IMR-90 (cell line): ENCODE measurements at places on chromosomes 16 and 17. TPM values are rescaled to one million over a fixed set of nuclear protein-coding genes. Genes with fewer than 3 reads are reported as not detected.

DNA sequence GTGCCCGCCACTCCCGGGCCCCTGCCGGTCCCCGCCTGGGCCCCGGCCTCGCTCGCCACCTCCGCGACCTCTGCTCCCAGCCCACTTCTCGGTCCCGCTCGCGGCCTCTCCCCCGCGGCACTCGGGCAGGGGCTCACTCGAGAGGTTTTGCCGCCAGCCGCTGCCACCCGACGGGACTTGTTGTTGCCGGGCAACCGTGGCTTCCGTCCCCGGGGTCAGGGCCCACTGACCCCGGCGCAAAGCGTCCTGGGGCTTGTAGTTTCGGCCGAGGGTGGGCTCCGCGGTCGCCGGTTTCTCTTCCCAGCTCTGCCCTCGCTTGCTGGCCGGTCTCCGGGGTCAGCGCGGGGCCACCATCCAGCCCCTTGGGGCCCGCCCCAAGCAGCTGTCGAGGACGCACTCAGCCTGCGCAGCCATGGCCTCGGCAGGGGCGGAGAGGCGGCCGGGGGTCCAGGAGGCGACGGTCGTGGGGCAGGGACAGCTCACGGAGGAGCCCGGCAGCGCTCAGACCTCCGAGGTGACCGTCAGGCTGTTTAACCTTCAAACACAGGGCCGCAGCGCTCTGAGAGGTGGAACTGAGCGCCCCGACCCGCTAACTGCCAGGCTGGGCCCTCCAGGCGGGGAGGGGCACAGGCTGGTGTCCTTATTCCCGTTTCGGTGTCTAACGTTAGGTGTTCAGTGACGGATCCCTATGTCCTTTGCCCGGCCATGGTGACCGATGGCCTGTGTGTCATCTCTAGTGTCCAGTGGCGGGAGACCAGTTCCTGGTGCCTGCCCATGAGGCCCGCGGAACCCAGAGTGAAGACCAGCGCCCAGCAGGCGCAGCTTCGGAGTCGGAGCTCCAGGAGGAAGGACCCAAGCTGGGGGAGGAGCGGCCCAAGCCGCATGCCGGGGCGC lies at the start of the genes C16orf86 and ENKD1:
Gene C16orf86 (plus strand): TSS at position 256 of the 894 bp plus-strand sequence. CDS start 157 bp downstream, at position 413.
Gene ENKD1 (minus strand): TSS at position 192 of the 894 bp plus-strand sequence. CDS start 308 bp downstream, outside the sequence.
- DNase-seq: peak; percentile 41

RPL27 gene
- total RNA-seq: 1,595 and 1,663 TPM in 2 replicates

TBC1D3G gene
- total RNA-seq: not detected in 2 replicates

DNA sequence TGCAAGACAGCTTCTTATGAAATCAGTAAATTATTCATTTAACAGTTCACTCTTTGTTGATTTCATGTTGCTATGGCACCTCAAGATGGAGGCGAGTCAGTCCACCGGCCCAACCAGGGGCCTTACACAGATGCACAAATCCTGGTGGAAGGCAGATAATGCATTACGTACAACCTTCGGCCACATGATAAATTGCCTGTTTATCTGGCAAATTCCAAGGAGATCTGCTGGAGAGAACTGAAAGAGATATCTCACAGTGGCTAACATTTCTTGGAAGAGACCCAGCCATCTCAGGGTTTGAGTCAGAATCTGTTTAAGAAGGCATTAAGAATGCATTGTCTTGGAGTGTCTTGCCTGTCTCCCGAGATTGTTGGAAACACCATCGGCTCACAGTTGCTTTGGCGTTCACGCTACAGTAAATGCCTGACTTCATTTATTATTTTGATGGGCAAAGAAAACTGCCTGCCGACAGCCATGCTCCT lies 225.6 kb downstream of the MSI2 start:
- DNase-seq: peak; percentile 100

- DNase-seq: no peak
Observed at GRCh38 chr17:79742951-79743476, 12.3 kb downstream of the ENPP7 start.

KRT36 gene
- not detected in 2 replicates for total RNA-seq

GRCh38 chr16:7382521-7382920 lies 49.9 kb downstream of the RBFOX1 start:
- DNase-seq: no peak

DNA sequence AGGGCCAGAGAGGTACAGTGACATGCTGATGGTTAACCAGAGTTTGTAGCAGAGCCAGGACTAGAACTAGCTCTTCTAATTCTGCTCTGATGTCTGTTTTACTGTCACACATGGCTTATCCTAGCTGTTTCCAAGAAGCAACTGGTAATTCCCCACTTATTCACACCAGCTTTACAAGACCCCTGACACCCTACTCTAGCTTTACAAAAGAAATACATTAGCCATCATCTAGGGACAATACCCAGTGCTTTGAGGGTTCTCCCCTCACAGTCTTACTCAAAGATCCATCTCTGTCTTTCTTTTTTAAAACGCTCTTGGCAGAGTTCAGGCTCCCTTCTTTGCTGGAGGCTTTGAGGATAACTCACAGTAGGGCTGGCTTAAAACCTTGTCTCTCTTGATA lies 197.3 kb upstream of the PMFBP1 start:
- DNase-seq: no peak

GRCh38 chr16:88435437-88436355 lies 17.4 kb upstream of the ZFPM1 start:
- no peak for DNase-seq

GRCh38 chr17:41868568-41868967 lies 3.3 kb upstream of the KLHL11 start:
- no peak for DNase-seq

- peak; percentile 54 for DNase-seq
Observed at GRCh38 chr17:75270966-75271232, at the start of gene MIF4GD. Gene MIF4GD (minus strand): TSS chr17:75271231. CDS start chr17:75270195, 1,036 bp downstream.

GRCh38 chr16:10181196-10182162 lies 749 bp downstream of the GRIN2A start:
- peak; percentile 11 for DNase-seq

GRCh38 chr17:65514541-65514940 lies 46.9 kb downstream of the AXIN2 start:
- DNase-seq: peak; percentile 14

DNA sequence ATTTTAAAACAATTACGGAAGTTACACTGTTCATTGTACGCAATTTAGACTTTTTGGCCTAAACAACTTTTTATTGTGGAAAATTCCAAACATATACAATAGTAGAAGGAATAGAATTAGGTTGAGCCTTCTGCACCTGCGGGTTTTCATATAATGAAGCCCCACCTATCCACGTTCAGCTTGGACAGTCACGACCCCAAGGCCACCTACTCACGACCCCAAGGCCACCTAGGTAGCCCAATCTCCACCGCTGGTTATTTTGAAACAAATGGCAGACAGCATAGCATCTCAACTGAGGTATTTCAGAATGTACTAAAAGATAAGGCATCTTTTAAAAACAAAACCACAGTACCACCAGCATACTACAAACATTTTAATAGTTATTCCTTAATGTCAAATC lies 631 bp downstream of the NLRC5 start:
- DNase-seq: no peak

- no peak for DNase-seq
Observed at GRCh38 chr17:36665417-36665816, 64.0 kb downstream of the MRM1 start.

GRCh38 chr16:9102379-9102778 lies 10.9 kb downstream of the HAPSTR1 start:
- peak; percentile 97 for DNase-seq

- DNase-seq: no peak
Observed at GRCh38 chr16:89437991-89438390, 52.4 kb downstream of the ANKRD11 start.

DNA sequence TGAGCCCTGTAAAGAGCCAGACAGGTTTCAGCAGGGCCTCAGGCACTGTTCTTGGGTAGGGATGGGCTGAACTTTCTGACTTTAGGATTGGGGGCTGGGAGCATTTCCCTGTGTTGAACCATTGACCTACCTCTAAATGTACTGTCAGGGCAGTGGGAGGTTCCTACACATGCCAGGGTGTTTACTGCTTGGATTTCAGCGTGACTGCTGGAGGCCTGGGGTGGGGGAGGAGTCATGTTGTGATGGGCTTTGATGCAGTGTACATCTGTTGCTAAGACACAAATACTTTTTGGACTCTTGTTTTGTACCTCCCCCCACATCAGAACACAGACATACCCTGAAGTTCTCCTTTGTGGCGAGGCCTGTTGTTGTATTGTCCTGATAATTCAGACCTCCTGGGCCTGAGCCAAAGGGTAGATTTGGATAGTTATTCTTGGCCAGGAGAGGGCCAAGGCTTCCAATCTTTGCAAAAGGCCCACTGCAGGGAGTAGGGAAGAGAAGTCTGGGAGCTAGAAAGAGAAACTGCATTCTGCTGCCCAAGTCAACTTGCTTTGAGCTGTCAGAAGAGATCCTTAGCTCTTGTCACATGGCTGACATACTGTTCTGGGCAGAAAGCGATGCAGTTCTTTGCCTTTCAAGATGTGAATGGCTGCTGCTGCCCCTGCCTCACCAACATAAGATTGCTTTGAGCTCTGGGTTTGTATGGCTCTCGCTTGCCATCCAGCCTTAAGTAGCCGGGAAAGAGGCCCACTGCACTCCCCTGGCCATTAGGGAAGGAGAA lies 3.7 kb downstream of the NFE2L1 start:
- DNase-seq: peak; percentile 68

WFIKKN1 gene
- total RNA-seq: not detected in 2 replicates

DNA sequence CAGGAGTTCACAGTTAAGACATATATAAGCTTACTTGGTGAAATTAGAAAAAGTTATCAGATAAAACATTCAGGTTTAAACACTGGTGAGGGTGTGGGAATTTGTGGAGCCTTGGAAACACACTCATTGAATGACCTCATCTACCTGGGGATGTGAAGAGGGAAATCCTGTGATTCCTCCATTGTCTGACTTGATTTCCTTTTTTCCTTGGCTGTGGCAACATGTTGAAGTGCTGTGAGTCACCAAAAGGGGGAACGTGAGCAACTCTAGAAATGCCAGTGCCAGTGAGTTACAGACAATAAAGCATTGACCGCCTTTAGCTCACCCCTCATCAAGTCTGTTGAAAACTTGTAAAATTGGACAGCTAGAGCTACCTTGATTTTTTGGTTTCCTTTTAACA lies 1.8 kb downstream of the HMOX2 start:
- DNase-seq: peak; percentile 61

DNA sequence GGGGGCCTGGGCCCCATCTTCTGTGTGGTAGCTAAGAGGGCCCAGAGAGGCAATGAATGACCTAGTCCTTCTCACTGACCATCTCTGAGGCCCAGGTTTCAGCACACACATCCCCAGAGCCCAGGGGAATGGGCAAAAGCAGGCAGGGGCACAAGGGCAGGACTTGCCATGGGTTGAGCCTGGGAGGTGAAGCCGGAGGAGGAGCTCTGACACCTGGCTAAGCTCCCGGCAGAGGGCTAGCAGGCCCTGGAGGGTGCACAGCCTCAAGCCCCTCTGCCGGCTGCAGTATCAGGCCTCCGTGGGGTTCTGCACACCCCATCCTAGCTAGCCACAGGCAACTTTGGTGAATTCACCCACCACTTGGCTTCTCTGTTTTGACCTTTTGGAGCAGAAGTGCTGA lies 5.3 kb downstream of the SRCIN1 start:
- no peak for DNase-seq

CTRB1 gene
- not detected in 2 replicates for total RNA-seq

DNA sequence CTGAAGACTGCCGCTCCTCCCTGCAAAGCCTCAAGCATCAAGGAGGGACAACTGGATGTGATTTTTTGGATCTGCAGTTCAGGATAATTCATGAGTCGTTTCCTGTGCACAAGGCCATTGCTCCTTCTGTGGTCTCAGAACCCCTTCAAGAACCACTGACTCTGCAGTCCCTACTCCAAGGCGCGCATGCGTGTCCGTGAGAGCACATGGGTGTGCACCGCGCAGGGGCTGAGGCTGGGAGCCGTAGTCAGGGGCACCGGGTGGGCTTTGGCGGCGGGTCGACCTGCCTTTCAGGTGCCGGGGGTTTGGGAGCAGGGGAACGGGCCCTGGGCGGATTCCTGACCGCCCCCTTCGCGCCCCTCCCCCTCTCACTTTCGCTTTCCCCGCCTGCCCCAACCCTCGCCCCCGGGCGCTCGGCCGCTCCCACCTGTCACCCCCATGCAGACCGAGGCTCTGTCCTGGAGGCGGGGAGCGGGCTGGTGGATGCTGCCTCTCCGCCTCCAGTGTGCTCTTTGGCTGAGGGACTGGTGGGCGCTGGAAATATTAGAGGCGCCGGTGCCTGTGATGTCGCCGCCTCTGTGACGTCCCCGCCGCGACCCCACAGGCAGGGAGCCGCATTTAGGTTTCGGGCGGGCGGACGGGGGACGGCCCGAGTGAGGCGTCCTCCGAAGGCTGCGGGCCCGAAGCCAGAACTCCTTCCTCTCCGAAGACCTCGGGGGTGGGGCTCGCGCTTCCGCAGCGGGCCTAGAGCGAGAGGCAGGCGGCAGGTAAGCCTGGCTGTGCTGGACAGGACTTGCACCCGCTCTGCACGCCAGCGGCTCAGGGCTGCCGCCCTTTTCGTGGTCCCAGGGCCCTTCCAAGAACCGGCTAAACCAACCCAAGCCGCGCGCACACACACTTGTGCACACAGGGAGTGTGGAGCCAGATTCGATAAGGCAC lies at the start of gene SPATA32:
Gene SPATA32 (minus strand): TSS at position 518 of the 939 bp plus-strand sequence. CDS start 78 bp downstream, at position 440.
- DNase-seq: peak; percentile 29

DNA sequence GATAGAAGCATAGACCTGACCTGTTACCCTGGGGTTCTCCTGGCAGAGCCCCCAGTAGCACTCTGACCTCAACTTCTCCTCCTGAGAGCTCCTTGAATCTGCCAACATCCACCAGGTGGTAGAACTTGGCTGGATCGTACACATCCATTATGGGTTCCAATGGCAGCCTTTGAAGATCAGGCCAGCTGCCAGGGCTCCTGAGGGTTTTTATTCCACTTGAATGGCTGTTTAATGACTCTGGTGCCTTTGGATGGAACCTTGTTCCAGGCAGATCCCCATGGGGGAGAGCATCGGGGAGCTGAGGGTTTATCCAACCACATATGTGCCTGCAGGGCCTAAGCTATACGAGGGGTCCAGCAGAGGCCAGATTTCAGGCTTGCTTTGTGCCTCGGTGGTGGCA lies 47.1 kb upstream of the CLEC19A start:
- DNase-seq: no peak

DNA sequence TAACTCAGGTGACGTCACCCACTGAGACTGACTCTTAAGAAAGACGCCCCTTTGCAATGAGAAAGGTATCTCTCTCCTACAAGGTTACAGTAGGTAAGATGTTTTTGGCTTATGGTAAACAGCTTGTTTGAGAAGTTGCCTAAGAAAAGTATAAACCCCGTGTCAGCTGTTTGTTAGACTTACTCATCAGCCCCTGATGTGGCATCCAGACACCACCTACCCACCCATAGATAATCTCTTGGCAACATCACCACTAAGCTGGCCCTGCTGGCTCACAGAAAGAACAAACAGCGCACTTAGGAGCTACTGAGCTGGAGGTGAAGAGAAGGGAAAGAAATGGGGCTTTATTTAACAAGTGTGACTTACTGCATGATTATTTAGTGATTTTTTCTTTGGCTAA lies 121.0 kb downstream of the PARN start:
- DNase-seq: peak; percentile 45
